Activated naive CD4-positive, alpha-beta T cell treated with anti-CD3 and anti-CD28 coated beads for 36 hours (primary cell): ENCODE measurements at places on chromosomes 5 and 9.
A peak's percentile ranks its signal among the peaks of the same experiment; 100 is the strongest.

DNA sequence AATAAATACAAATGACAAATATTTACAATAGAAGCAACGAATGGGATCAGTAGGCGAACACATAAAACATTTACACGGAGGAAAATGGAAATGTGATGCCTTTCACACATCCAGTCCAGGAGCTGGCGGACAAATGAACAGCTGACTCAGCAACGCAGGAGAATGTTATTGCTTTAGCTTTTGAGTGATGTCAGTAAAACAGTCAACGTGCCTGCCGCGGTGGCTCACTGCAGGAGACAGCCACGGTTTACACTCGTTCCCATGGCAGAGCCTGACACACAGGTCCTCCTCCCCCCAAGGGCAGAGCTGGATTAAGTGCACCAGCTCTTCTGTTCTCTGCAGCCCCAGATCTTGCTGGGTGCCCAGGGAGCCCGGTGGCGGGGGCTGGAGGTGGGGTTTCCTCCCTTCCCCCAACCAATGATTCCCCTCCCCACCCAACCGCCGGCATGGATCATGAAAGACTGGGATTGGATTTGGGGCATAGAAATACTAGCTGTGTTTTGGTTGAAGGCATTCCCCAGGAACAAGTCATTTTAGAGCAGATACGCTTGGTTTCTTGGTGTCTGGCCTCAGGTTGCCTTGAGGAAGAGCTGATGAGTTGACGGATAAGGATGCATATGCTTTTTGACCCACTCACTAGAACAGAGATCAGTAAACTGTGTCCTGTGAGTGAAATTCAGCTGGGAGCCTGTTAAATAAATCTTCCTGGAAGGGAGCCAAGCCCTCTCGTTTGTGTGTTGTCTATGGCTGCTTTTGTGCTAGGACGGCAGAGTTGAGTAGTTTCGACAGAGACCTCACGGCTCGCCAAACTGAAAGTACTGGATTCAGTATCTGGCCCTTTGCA, 12.5 kb downstream of the STC2 start:
- DNase-seq, result no peak

GRCh38 chr9:92147852-92148180, 32.6 kb upstream of the SPTLC1 start:
- no peak for DNase-seq

- DNase-seq, result peak; percentile 38
These were observed 98.9 kb downstream of the CSNK1G3 start for GRCh38 chr5:123610665-123611405.

- DNase-seq, result no peak
These were observed 32.7 kb upstream of the ADAMTSL1 start for GRCh38 chr9:18441261-18441660.

DNA sequence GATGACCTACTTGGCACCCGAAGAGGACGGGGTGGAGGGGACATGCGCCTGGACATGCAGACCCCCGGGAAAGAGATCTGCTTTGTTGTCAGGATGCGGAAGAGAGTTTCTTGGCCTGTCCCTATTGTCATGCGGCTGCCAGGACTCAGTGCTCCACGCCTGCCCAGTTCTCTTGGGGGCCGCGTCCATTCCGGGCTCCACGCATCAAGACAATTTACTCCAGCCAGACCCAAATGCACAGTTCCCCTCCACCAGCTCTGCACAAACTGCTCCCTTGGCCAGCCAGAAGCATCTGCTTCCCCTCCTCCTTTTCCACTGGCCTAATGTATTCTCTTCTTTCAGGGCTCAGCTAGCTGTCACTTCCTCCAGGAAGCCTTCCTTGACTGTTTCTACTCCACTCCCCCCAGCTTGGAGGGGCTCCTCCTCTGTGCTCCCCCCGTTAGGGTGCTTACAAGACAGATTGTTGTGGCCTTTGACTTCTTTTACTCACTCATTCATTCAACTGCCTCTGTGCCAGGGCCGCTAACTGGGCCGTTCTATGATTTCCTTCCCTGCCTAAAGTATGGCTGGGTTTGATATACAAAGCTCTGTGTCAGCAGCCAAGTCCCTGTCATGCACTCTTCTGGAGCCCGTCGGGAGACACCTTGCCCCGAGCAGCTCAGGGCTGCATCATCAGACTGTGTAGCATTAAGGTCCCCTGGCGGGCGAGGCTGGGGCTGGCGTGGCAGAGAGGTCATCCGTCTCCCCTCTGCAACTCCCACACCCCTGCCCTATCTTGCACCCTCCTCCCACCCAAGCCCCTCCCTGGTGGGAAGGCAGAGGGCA, 6.6 kb downstream of the FIBCD1 start:
- DNase-seq, result no peak
